Endothelial cell (in vitro differentiated cells): ENCODE measurements at places on chromosomes 4 and X. TPM values are rescaled to one million over a fixed set of nuclear protein-coding genes. Genes with fewer than 3 reads are reported as not detected.

CXXC4 gene
- 1.6 TPM for total RNA-seq

GK2 gene
- total RNA-seq = not detected

GRCh38 chrX:4240541-4241194, 527.2 kb upstream of the PRKX start:
- no peak for DNase-seq

GRCh38 chr4:1826531-1827350, 29.2 kb downstream of the LETM1 start:
- no peak for DNase-seq

HTR2C gene
- 0.10 TPM for total RNA-seq

DNA sequence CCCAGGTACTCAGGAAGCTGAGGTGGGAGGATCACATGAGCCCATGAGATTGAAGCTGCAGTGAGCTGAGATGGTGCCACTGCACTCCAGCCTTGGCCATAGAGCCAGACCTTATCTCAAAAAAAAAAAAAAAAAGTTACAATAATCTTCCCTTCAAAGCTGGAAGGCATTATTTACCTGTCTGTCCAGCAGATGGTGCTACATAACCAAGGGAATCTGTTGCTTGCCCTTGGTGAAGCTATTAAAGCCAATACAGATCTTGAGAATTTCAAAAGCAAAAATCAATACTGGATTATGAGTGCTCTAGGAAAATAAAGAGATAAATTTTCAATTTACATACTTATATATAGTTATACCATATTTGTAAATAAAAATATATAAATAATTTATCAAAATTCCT, 25.9 kb downstream of the PKD2 start:
- DNase-seq = peak; percentile 55

TMEM175 gene
- total RNA-seq = 31.4 TPM

- no peak for DNase-seq
Measured at GRCh38 chr4:74134500-74134852, 23.4 kb upstream of the MTHFD2L start.

SEPSECS gene
- 12.0 TPM for total RNA-seq

- DNase-seq = no peak
Measured at GRCh38 chr4:16206848-16207247, 19.4 kb downstream of the TAPT1 start.

GRCh38 chr4:3384771-3385710, 56.7 kb upstream of the HGFAC start:
- DNase-seq = no peak

RAB40A gene
- total RNA-seq = 0.36 TPM

DNA sequence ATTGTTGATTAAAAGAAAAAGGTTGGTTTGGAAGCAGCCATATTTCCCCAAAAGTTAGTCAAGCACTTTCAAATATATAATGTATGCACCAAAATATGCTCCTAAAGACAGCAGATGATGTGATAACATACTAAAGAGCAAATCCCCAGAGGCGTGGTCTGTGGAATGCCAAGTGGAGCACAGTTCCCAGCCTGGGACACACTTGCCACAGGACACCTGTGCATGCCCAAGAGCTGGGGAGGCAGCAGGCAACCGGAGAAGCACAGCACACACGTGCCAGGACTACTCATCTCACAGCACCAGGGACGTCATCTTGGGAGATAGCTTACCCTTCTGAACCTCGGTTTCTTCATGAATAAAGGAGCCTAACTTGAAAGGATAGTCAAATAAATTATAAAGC, 12.5 kb downstream of the STX18 start:
- DNase-seq = no peak

GRCh38 chrX:19793471-19793870, 93.9 kb downstream of the SH3KBP1 start:
- no peak for DNase-seq

GRCh38 chr4:17618926-17619325, 4.5 kb downstream of the MED28 start:
- DNase-seq = no peak

GRCh38 chr4:155618183-155618838, 48.3 kb upstream of the GUCY1A1 start:
- no peak for DNase-seq

GRCh38 chr4:15963001-15963451, at the start of gene FGFBP2:
Gene FGFBP2 (minus strand): TSS chr4:15963175. CDS start chr4:15963129, 46 bp downstream.
- DNase-seq = peak; percentile 64

TIGD2 gene
- total RNA-seq = 8.8 TPM

DNA sequence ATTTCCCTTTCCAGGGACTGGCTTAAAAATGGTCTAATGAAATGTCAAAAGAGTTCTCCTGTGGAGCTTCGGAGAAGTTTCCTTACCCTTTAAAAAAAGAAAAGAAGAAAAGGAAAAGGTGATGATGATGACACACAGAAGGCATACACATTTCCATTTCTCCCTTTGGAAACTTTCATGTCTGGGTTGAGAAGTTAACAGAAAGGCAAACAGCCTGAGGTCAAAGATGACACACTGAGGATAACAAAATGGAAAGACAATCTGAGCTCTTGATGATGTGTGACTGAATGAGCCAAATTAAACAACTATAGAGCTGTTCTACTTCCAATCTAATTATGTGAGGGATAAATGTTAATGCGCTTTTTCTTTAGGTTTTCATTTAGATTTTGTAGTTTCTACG, 32.2 kb downstream of the NFXL1 start:
- no peak for DNase-seq

NUP62CL gene
- 9.3 TPM for total RNA-seq

DNA sequence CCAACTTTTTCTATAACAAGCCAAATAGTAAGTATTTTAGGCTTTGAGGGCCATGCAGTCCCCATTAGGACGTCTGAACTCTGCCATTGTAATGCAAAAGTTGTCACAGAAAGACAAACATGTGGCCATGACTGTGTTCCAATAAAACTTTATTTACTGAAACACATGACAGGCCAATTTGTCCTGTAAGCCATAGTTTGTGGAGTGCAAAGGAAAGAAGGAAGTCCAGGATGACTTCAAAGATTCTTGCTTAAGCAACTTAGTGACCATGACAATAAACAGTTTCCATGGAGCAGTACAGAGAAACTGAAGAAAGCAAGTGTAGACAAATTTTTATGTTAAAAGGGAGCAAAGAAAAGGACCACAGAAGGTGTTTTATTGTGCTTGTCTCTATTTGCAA, 35.0 kb upstream of the MYOZ2 start:
- DNase-seq = no peak

DNA sequence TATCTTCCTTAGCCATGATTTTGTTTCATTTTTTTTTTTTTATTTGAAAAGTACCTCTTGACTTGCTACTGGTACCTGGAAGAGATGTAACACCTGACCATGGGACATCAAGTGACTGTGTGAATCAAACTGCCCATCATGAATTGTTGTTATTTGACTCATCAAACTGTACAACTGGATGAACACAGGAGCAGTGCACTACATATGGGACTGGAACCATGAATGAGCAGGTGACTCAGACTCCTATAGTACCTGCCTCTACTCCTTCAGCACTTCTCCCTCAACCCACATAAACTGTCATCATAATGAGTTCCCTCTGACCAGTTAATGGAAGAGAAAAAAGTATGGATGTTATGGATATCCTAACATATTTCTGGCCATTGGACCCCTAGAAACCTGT, 15.9 kb upstream of the UBE2D3 start:
- DNase-seq = no peak

DNA sequence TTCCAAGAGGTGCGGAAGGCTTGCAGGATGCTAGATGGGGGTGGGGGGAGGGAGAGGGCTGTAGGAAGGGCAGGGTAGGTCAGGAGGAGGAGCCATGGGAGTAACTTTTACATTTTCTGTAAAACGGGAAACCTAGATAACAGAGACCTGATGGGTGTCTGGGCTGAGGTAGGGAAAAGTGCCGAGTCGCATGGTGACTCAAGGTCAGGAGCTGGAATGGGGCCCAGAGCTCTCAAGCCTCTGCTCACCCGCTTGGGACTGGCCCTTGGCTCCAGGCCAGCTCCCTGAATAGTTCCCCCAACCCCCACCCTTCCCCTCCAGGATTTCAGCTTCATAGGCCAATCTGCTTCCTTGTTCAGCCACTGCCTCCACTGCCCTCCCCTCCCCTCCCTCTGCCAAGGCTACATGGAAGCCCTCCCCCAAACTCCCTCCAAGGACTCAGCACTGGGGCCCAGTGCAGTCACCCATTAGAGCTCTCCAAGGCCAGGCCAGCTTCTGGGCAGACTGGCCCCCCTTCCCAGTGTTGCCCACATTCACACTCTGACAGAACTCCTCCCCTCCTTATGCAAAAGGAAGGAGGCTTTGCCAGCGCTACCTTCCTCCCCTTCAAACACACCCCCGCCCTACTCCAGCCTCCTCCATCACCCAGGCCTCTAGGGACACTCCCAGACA, 43.6 kb downstream of the TSC22D3 start:
- DNase-seq = no peak

DNA sequence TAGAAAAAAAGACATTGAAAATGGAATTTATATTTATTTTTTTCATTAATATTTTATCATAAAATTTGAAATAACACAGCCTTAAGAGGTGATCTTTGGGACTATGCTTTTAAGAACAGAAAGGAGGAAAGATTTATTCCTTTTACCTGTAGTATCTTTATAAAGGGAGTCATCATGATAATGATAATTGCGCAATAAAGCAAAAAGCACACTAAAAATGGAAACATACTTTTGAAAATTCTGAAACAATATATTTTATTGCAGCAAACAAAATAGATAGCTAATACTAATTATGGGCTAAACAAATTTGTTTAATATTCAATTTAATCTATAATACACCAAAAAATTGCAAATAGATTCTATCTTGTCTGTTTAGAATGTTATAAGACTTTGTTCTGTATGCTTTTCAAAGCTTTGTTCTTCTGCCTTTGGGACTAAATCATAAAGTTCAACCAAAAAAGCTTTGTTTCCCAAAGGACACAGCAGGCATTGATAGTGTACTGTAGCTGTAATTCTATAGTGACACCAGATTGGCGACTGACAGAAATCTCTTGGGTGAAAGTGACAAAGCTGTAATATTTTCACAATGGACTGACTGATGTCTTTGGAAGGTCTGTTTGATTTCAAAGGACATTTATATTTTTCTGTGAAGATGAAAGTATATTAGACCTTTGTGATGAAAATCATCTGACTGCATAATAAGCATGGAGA, 2156.6 kb upstream of the TENM3 start:
- no peak for DNase-seq

DNA sequence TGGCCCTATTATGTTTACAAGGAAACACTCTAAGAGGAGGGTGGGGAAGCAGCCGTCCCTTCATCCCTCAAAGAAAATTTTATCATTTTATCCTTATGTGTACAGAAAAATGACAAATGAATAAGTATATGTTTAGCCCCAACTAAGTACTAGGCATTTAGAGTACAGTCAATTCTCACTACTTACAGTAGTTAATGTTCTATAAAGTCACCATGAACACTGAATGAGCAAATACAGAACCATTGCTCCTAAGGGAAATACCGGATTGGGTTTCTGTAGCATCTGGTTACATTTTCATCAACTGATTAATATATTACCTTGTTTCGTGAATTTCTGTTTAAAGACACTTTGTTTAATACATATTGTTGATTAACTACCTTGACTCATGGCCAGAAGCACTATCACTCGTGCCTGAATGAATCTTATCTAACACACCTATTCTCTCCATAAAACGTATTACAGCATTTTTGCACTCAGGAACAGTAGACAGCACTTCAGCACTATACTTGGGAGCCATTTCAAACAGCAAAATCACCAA, 109.3 kb downstream of the ASB9 start:
- DNase-seq = no peak

- DNase-seq = peak; percentile 2
Measured at GRCh38 chrX:55326985-55327384, 62.3 kb upstream of the PAGE3 start.

NXF2B gene
- total RNA-seq = 1.5 TPM

DNA sequence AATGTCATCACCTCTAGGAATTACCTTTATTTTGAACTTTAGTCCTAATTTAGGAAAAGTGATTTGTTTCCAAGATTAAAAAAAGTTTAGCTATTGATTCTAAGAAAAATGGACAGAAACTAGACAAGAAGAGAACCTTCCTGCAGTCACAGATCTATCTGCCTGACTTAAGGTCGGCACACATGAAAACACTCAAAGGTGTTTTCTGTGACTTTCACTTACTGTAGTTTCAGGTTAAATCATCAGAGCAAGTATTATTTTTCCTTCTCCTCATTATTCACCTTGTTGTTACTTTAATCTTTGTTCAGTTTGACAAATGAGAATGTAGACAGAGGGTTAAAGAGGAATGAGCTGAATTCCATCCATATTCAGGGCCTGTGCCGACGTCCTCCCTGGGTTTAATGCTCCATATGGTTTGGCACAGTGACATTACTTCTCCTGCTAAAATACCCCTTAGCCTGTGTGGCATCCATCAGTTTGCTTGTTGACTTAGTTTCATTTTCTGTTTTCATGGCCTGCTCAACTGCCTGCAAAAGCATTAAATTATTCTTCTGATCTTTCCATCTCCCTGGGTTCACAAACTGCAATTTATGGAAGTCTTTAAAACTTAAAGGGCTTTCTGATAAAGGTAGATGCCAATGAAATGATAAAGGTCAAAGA, 352.7 kb downstream of the NKX6-1 start:
- no peak for DNase-seq

GRCh38 chrX:94524867-94525266, 850.9 kb downstream of the FAM133A start:
- no peak for DNase-seq

HELT gene
- total RNA-seq = not detected

MAGEC1 gene
- not detected for total RNA-seq

DNA sequence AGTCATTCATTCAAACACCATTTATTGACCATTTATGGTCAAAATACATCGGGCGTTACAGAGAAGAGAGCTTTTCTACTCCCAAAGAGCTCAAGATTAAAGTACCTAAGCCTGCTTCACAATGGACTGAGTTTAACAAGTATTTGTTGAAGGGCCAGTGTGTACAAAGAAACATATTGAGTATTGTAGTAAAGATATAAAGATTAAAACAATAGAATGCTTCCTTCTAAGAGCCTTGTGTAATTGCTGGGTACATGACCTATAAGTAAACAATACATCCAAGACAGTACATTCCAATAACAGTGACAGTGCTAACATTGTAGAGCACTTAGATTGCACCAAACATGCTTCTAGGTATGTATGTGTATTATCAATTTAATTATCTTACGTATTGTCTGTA, 695.5 kb downstream of the PCDH7 start:
- DNase-seq = no peak

GRCh38 chr4:1011022-1011665, at the start of gene FGFRL1:
Gene FGFRL1 (plus strand): TSS chr4:1011626. CDS start chr4:1012486, 860 bp downstream.
- DNase-seq = peak; percentile 76

GRCh38 chr4:1808396-1808795, 15.3 kb downstream of the FGFR3 start:
- no peak for DNase-seq
